ENCODE measurements at places on chromosomes 12 and 14.
A peak's percentile ranks its signal among the peaks of the same experiment; 100 is the strongest.

DNA sequence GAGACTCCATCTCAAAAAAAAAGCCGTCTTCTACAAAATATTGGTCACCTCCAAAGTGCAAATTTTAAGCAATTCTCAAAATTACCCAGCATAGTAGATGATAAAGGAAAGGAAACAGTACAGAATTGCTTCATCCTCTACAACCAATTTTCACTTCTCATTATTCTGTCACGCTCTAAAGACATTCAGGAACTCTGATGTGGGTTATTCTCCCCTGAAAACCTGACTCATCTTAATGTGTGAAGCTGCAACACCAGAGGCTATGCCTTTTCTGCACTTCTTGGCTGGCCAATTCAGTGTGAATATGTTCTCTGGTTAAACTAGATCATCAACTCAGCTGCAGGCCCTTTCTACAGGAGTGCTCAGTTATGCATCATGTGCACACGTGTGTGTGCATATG is 11.0 kb downstream of the PTGER2 start:
- no peak overlapping the region for H3K4me3 ChIP-seq
- no peaks in the 10 kb centered on the region for H3K36me3 ChIP-seq
- H3K4me1 ChIP-seq, result peaks cover 2% of the 10 kb centered on the region
- DNase-seq, result peak; percentile 44
- no peaks in the 10 kb centered on the region for H3K27me3 ChIP-seq

GRCh38 chr14:73851567-73852382 is at the start of gene PTGR2:
TSS of gene PTGR2 (plus strand) at chr14:73851831. CDS start at chr14:73858863, 7,032 bp downstream.
- peaks cover 10% of the 10 kb centered on the region for H3K4me1 ChIP-seq
- H3K27me3 ChIP-seq, result no peaks in the 10 kb centered on the region
- peak within 1 kb of the TSS; percentile 60 for H3K4me3 ChIP-seq
- peak within 1 kb of the TSS; percentile 98 for H3K27ac ChIP-seq

- DNase-seq, result no peak
- H3K27me3 ChIP-seq, result no peaks in the 10 kb centered on the region
- no peaks in the 10 kb centered on the region for H3K4me1 ChIP-seq
- no peaks in the 10 kb centered on the region for H3K36me3 ChIP-seq
- no peak overlapping the region for H3K27ac ChIP-seq
- H3K4me3 ChIP-seq, result no peak overlapping the region
Observed at GRCh38 chr14:72182708-72183432, 250.6 kb downstream of the RGS6 start.

DNA sequence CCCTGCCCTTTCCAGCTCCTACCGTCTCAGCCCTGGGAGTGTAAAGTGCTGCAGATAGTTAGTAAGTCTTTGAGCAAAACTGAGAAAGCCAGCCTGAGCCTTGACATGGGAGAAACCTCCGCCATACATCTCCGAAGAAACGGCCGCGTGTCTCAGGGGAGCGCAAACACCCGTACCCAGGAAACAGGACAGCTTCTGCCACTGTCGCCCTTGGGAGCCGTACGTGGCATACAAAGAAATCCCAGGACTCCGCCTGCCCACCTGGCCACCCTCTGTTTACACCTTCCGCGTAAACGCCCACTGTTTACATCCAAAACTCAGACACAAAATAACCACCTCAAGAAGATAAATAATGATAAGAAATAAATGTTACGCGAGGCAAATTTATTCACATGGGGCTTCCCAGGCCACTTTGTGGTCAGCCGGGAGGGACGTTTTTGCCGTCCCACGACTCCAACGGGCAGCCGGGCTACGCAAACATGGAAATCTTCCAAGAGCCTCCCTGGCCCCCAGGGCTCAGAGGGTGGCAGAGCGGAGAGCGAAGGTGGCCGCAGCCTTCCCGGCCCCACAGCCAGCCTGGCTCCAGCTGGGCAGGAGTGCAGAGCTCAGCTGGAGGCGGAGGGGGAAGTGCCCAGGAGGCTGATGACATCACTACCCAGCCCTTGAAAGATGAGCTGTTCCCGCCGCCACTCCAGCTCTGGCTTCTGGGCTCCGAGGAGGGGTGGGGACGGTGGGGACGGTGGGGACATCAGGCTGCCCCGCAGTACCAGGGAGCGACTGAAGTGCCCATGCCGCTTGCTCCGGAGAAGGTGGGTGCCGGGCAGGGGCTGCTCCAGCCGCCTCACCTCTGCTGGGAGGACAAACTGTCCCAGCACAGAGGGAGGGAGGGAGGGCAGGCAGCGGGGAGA is at the start of gene BDKRB2:
Gene BDKRB2, plus strand, starts transcription at position 689 of the 908 bp plus-strand sequence. CDS start 32,269 bp downstream, outside the sequence.
- DNase-seq, result peak; percentile 92
- H3K27me3 ChIP-seq, result no peaks in the 10 kb centered on the region
- H3K27ac ChIP-seq, result peak within 1 kb of the TSS; percentile 69
- H3K4me3 ChIP-seq, result peak within 1 kb of the TSS; percentile 64
- H3K36me3 ChIP-seq, result peaks cover 34% of the 10 kb centered on the region

DNA sequence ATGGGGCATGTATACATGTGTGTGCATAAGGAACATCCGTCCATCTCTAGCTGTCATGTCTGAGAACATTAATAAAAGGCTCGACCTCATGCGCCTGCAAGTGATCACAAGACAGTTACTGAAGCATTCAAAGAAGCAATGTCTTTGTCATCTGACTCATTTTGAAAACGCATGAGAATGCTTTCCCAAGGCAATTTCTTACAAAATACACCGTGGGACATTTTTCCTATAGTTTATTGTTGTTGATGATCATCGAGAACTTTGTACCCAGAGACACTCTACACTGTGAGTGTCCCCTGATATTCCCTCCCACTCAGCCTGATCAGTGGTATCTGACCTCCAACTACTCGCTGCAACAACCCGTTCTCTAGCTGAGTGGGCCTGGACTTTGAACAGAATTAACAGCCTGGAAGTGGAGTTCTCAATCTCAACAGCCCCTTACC is 68.1 kb downstream of the ETV6 start:
- H3K4me1 ChIP-seq, result peaks cover 29% of the 10 kb centered on the region
- no peaks in the 10 kb centered on the region for H3K27me3 ChIP-seq
- H3K36me3 ChIP-seq, result no peaks in the 10 kb centered on the region
- no peak overlapping the region for H3K4me3 ChIP-seq
- peak; percentile 91 for DNase-seq

- peak overlapping the region; percentile 8 for H3K4me3 ChIP-seq
- peak overlapping the region; percentile 85 for H3K27ac ChIP-seq
- peaks cover 5% of the 10 kb centered on the region for H3K4me1 ChIP-seq
- no peaks in the 10 kb centered on the region for H3K36me3 ChIP-seq
- no peak for DNase-seq
- no peaks in the 10 kb centered on the region for H3K27me3 ChIP-seq
Observed at GRCh38 chr12:52993558-52993869, 12.7 kb upstream of the EIF4B start.
